ENCODE measurements at places on chromosomes 1 and 21.

GRCh38 chr1:159678939-159679338 lies 35.5 kb downstream of the CRP start:
- DNase-seq: no peak

- peak; percentile 1 for DNase-seq
These were observed 324.6 kb upstream of the CHRM3 start for GRCh38 chr1:239061770-239062169.

- no peak for DNase-seq
These were observed 124.5 kb downstream of the TSEN15 start for GRCh38 chr1:184176058-184176457.

GRCh38 chr1:27643600-27644368 lies 8.8 kb upstream of the FGR start:
- peak; percentile 84 for DNase-seq

DNA sequence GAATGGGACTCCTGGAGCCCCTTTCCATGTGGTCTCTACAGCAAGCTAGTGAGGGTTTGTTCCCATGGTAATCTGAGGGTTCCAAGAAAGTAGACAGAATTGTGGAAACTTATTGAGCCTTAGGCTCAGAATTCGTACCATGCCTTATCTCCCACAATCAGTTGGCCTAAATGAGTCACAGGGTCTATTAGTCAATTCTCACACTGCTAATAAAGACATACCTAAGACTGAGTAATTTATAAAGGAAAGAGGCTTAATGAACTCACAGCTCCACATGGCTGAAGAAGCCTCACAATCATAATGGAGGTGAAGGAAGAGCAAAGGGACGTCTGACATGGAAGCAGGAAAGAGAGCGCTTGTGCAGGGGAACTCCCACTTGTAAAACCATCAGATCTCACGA lies 106.6 kb upstream of the CXADR start:
- DNase-seq: no peak

DNA sequence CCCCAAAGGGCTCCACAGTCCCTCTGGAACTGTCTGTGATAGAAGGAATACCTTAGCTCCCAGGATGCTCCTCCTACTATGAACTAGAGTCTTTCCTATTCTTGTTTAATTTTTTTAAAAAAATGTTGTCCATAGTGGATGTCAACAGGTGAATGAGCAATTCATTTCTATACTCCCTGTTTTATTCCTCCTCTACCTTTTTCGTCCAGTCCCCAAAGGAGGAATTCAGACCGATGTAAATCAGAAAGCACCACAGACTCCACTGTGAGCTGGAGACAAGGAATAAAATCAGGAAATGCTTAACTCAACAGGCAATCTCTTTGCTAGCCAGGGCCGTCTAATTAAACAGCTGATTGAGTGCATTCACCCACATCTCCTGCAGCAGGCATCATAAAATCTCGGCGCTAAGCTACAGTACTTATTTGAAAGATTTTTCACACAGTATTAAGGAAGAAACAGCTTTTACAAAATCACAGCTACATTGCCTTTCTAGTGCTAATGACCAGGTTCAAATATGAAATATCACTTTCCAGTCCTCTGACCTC lies 381.6 kb downstream of the SIPA1L2 start:
- no peak for DNase-seq

GRCh38 chr21:40070871-40071270 lies 203.6 kb downstream of the PCP4 start:
- no peak for DNase-seq

DNA sequence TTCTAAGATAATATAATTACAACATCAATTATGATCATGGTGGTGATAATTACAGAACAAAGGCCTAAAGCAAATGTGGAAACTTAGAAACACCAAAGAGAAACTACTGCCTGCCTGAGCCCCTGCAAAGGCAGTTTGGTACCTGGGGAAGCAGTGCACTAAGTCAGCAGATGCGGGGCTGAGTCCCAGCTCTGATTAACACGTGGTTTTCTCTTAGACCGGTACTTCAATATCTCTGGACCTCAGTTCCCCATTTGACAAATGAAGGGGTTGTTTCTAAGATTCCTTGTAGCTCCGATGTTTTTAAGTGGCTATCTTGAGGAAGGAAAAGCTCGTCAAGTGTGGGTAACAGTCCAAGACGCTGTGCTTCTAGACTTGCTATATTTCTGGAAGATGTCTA lies 16.7 kb upstream of the PLEKHA6 start:
- DNase-seq: no peak

DNA sequence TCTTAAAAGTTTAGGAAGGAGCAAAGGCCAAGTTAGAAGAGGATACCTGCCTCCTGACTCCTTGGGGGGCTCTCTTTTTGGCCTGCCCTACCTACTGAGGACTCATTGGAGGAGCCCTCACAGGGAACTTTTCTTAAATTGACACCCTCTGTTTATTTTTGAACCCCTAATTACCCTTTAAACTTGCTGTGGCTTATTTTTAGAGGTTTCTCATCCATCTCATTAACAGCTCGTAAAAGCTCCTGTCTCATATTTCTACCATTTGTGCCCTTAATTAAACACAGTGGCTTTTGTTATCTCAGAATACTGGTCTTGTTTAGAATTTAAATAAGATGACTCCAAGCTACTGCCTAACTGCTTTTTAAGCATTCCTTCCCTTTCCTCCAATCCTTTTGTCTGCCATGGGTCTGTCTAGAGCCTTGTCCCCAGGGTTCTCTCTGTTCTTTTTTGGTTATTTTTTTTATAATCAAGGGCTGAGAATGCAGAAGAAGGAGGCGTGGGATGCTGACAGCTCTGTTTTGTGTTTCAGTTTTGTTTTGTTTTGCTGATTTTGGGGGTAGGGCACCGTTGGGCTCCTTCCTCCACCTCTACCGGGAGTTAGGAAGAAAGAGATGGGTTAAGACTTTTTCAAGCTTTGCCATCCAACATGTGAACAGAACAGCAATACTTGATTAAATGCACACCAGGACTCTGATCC lies 78.0 kb downstream of the SYT6 start:
- peak; percentile 49 for DNase-seq

GRCh38 chr21:37827913-37828312 lies 88.3 kb downstream of the KCNJ6 start:
- no peak for DNase-seq

Measured in H7 (cell line).